GM03348 (cell line): ENCODE measurements at places on chromosomes 6 and 20.

GRCh38 chr6:103675807-103676406 is 1183.8 kb downstream of the HACE1 start:
- no peak for DNase-seq

GRCh38 chr6:166223079-166223478 is 55.4 kb upstream of the TBXT start:
- no peak for DNase-seq

GRCh38 chr6:29696147-29697125 is 15.5 kb upstream of the ZFP57 start:
- DNase-seq, result peak; percentile 37

GRCh38 chr20:17503301-17504065 is 27.7 kb downstream of the BFSP1 start:
- no peak for DNase-seq

DNA sequence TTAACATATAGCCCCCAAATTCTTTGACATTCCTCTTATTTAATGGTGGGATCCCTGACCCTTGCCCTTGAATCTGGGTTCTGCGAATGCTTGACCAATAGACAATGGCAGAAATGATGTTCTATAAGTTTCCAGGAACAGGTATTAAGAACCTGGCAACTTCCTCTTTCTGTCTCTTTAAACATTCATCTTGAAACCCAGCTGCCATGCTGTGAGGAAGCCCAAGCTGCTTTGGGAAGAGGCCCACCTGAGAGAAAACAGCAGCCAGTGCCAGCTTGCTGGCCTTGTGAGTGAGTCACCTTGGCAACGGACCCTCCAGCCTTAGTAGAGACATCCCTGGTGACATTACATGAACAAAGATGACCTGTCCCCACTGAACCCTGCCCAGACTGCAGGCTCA is 45.2 kb upstream of the RALY start:
- no peak for DNase-seq
